ENCODE measurements at places on chromosomes 3 and 15.

- no peak for DNase-seq
Measured at GRCh38 chr3:123412076-123412475, 36.8 kb downstream of the ADCY5 start.

- no peak for DNase-seq
Measured at GRCh38 chr3:160061525-160061924, 72.9 kb downstream of the IL12A start.

GRCh38 chr3:32349184-32349583, 42.5 kb upstream of the CMTM7 start:
- DNase-seq, result no peak

DNA sequence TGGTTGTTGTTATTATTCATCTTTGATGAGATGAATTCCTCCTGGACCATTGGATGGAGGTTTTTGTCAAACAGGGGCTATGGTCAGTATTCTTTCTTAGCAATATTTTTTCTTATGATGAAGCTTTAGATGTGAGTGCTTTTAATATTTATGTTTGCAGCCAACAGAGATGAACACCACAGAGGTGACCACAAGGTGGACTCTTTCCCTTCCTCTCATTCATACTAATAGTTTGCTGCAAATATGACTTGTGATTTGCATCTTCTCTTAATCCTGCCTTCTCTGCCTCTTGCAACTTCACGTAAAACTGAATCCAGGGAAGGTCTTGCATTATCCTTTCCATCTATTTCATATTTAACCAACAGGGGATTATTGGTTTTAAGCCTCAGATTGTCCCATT, 473.1 kb upstream of the UBE2E2 start:
- DNase-seq, result no peak

Measured in NCI-H2107 (cell line).